ENCODE measurements at places on chromosomes 7 and 10.

- DNase-seq: no peak
Measured at GRCh38 chr7:43621729-43622448, 39.0 kb downstream of the STK17A start.

DNA sequence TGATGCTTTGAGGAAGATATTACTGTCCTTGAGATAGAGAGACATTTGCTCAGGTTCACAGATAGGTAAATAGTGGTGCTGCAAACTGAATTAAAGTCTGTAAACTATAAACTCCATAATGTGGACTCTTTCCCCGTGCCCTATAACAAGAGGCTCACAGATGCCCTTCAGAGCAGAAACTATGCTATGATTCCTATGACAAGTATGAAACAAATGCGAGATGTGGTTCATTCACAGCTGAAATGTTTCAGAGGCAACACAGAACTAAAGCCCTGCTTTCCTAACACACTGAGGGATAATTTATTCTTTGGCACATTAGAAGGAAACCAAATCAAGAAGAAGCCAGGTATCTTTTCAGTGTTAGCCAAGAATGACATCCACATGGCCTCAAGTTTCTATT, 13.4 kb downstream of the CHUK start:
- DNase-seq: no peak

- DNase-seq: no peak
Measured at GRCh38 chr10:122475591-122476332, 14.4 kb downstream of the HTRA1 start.

DNA sequence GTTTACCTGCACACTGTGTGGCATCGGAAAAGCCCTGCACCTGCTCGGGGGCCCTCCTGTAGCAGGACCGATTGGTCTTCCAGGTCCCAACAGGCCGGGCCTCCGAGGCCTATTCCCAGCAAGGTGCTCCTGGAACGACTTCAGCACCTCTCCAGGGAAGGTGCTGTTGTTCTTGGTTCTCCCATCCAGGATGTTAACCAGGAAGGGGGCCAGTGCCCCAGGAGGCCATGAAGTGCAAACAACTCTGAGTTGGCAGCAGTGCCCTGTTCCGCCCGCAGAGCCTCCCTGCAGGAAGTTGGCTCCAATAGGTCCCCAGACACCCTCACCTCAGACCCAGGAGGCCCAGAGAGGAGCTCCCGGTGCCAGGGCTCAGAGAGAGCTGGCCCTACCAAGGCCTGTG, 64.0 kb upstream of the DUSP5 start:
- DNase-seq: no peak

GRCh38 chr7:151133986-151134742, 33.3 kb downstream of the GBX1 start:
- DNase-seq: no peak

DNA sequence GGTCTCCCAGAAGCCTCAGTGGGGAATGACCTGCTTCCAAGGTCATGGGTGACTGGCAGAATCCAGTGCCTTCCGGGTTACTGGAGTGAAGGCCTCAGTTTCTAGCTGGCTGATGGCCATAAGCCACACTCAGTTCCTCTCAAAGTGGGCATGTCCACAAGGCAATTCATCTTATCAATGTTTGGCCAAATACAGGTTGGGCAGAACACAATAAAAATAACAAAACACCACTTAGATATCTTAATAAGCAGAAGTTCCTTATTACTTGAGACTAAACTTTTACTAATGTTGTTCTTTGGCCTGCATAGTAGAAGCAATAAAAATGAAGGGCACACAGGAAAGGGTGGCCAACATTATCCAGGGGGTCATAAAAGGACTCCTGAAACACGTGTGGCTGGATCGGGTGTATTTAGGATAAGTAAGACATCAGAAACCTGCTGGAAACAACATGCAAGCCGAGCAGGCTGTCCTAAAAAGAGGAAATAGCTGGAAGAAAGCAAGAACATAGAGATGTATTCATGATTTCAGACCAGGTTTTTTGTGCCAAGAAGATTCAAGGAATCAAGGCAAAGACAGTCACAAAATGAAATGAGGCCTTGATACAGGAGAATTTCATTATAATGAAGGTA, 19.6 kb upstream of the AKR1C2 start:
- DNase-seq: no peak

DNA sequence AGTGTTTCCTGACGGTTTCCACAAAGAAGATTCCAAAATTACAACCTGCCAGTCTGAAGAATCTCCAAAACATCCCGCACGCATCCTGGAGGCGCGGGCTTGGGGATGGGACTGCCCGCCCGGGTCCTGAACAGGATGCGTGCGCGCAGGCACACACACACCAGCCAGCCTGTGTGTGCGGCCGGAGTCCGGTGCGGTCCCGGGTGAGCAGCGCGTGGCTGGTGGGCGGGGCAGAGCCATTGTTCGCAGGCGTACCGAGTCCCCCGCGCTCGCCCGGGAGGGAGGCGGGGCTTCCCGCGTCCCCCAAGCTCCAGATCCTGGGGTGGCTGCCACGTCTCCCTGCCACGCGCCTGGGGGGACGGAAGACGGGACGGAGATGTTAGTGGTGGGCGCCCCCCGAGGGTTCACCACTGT, 675 bp upstream of the SCD start:
- peak; percentile 80 for DNase-seq

GRCh38 chr10:56181607-56182006, 179.5 kb downstream of the ZWINT start:
- DNase-seq: no peak

GRCh38 chr10:66394342-66395063, 531.3 kb upstream of the LRRTM3 start:
- DNase-seq: no peak

DNA sequence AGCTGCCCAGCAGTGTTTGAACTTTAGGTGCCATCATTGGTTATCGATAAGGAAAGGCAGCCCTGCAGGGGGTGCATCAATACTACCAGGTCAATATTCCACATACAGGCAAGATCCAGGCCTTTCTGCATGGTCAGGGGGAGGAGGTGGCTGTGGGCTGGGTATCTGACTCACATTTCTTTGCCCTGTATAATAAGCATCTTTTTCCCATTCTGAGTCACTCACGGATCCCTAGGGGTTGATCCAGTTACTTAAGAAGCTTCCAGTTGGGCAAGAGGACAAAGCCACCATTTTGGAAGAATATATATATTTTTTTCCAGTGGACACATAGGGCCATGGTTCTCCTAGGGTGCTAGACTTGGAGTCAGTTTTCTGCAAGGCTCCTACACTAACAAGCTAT, 114.2 kb upstream of the HABP2 start:
- DNase-seq: no peak

GRCh38 chr7:26278770-26279169, 12.9 kb upstream of the SNX10 start:
- DNase-seq: no peak

DNA sequence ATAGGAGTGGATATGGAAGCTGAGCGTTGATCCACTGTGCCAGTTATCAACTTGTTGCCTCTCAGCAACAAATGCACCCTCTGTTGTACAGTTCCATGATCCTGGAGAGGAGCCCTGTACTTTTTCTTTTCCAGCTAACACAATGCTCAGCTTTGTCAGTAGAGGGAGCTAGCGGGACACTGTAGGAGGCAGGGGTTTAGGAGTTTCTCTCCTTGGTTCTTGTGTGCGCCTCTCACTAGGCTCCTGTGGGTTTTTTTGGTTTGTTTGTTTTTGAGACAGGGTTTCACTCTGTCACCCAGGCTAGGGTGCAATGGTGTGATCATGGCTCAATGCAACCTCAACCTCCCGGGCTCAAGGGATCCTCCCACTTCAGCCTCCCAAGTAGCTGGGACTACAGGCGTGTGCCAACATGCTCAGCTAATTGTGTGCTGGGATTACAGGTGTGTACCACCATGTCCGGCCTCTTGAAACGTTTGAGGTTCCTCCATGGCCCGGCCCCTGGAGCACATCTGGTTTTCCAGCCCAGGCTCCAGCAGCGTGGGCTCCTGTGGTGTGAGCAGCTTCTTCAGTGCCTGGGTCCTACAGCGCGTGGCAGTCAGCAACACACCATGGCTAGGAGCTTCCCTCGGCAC, 12.0 kb upstream of the MARVELD1 start:
- no peak for DNase-seq

DNA sequence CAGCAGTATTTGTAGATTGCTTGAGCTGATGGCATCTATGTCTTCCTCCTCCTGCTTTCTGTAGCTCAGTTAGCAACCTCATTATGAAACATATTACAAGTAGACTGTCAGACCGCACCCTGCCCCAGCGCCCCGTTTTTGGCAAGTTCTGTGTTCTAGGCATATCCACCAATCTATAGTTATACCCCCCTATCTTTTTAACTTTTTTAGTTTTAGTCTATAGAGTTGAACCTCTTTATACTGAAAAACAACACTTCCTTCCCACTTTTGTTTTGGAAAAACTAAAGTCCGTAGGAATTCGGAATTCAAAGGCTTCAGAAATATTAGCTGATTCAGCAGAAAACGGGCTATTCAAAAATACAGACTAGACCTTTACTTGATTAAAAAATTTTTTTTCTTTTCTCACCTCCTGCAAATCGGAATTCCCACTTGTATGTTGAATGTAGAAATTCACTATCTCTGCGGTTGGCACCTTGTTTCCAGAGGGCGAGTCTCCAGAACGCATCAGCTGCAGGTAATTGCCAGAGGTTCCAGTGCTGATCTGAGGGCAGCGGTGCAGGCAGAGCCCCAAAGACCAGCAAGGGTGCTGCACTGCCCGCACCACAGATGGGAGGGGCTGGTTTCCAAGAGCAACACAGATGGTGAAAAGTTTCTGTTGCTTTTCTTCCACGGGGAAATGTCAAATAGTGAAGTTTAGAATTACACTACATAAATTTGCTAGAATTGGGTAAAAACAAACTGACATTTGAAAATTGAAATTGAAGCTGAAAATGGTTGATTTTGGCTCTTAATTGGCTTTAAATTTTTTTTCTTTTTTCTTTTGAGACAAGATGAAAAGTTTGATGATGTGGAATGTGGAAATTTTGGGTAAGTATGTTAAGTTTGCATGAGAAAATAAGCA, 2.2 kb upstream of the FZD8 start:
- DNase-seq: no peak

DNA sequence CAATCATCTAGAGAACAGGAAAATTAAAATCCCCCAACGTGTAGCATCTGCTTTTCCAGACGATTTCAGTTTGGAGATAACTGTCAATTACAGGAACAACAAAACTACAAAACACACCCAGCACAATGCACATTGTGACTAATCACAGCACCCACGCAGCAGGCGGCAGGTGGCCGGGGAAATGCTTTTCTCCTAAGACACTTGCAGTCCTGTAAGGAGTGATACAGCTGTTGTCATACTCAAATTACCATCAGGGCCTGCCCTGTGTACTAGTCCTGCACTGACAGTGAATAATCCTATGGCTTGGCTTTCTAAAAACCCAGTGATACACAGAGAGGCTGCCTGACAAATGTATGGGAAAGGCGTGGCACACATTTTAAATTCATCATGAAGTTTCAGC, 37.8 kb downstream of the COBL start:
- no peak for DNase-seq

DNA sequence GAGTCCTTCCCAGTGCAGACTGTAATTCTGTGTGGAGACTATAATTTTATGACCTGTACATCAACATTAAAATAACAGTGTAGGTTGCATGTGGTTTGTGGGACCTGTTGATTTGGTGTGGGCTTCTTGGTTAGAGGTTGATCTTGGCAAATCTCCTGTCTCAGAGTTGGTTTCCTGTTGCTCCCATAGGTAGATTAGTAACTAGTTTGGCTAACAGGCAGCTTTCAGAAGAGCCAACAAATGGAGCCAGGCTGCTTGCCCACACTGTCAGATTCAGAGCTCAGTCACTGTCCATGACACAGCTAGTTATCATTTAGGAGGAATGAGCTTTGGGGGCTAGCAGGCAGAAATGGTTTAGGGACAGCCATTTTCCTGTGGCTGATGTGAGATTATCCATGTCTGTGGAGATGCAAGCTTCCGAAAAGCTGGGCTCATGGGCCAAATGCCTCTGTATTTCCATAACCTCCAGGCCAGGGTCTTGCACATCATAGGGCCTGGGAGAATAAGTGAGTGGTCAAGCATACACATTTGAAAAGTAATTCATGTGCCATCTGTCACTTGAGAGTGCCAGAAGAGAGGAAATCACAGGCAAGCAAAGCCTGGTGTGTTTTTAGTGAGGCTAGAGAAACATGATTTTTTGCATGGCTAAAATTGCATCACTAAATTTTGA, 33.4 kb downstream of the CCM2 start:
- no peak for DNase-seq

DNA sequence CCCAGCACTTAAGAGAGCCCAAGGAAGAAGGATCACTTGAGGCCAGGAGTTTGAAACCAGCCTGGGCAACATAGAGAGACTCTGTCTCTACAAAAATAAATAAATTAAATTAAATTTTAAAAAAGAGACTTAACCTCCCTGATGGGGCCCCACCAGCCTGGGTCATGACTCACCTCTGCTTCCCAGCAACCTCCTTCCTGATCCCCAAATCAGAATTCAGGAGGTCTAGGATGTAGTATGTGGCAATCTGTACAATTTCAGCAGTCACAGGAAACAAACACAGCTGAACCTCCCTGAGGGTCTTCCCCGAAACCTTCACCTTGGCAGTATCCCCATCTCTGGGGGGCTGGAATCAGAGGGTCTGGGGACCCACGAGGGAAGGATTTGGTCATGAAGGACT, 9.7 kb upstream of the PPP1R35 start:
- DNase-seq: no peak

DNA sequence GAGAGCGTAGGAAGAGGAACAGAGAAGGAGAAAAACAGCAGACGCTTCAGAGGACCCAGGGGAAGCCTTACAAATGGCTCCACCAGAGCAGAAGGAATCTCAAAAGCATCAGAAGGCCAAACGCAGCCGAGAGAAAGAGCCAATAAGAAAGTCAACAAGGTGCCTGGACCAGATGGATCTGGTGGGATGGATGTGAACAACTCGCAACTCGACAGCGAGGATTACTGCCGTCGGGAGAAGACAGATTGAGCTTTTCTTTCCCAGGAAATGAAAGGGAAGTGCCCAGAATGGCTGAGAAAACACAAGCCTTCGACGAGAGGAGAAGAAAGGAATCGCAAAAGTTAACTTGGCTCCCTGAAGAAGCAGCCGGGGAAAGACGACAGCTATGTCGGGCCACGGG, 132.8 kb upstream of the MGMT start:
- no peak for DNase-seq

All from CD4-positive, alpha-beta T cell (primary cell).